Thoracic aorta endothelial cell (primary cell): ENCODE measurements at places on chromosomes 5 and 9. TPM values are rescaled to one million over a fixed set of nuclear protein-coding genes. Genes with fewer than 3 reads are reported as not detected.

Gene NIPAL4
- total RNA-seq, result not detected in 2 replicates

Gene BNC2
- 29.9 and 39.6 TPM in 2 replicates for total RNA-seq

Gene NOXA1
- total RNA-seq, result 0.27 and 0.29 TPM in 2 replicates

Gene LRRC14B
- not detected in 2 replicates for total RNA-seq
